ENCODE measurements at places on chromosomes 2 and 18.

DNA sequence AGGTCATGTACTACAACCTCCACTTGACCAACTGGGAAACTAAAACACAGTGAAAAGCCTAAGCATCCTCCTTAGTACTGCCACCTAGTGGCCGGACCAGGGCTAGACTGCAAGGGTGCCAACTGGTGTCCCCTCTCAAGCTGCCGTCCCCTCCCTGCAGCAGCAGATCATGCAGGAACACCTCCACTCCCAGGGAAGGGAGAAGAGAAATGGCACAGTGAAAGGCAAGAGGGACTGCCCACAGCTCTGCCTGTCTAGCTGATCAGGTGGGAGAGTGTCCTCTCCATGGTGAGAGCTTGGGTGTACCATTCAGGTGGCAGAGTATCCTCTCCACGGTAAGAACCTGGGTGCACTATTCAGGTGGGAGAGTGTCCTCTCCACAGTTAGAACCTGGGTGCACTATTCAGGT lies 78.1 kb downstream of the AAK1 start:
- peak; percentile 33 for DNase-seq

DNA sequence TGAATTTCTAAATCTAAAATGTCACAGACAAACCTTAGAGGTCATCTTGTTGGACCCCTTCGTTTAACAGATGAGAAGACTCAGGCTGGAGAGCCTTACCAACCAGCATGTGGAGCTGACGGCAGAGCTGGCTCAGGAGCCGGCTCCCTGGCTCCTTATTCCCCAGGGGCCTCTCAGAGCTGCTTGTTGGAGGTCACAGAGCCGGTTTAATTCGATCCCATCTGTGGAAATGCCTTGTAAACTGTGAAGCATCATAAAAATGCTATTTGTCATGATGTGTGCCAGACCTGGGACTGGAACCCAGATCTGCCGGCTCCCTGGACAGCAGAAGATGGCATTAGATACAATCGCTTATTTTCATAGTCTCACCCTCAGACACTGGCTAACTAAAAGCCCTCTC lies 8.2 kb upstream of the CIB4 start:
- DNase-seq, result no peak

DNA sequence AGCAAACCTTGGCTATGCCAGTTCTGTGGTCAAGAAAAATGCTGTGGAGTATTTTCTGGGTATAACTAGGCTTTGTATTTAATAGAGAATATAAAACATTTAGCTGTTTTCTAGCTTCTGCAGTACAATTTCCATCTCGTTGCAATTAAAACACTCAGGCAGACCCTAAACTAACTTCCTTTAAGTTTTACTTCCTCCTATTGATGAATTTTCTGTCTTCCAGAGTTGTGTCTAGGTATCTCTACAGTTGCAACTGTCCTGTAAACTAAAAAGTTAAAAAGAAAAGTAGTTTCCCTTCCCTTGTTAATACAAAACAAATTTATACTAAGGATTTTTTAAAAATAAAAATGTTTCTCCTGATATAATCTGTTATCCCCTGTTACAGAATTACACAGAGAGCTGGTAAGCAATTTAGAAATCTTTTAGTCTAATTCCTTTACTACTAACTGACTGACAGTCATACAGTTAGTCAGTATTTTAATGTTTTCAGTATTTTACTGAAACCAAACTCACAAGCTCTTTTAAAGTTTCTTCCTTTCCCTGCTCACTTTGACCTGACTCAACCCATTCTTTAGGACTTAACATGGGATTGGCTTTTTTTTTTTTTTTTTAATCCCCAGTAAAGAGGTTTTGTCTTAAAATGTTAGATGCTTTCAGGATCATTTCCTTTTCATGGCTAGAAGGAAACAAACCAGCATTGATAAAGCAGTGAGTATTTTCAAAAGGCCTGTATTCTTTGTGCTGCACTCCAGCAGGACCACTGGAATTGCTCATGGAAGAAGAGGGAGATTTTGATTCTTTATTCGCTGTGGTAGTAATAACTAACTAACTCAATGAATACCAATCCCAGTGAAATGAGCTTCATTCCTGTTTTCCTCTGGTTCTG lies 22.9 kb downstream of the ITGAV start:
- no peak for DNase-seq

DNA sequence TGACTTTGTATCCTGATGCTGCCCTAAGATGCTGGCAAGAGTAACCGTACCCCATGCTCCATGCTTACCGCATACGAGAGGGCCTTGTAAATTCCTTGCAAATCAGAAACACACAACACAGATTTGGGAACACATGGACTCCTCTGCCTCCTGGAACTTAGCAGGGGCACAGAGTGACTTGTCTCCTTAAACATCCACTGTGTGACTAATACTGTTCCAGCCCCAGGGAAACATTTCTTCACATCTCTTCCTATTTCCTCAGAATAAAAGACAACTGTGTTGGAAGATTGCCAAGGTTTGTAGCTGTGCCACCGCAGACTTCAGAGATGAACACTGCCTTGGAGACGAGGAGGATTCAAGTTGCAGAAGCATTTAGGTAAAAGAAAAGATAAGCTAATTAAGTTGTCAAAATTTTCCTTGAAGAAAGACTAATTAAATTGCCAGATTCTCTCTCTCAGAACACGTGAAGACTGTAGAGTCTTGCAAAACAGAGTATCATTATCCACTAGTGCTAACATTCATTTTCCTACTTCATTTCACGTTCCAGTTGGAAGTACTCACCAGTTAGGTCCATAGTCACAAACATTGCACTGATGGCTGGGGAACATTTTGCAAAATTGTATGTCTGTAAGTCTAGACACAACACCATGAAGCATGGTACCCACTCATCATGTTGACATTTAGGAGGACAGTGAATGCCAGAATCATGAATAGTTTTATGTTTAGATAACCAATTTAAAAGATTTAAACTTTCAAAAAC lies 188.8 kb downstream of the TSN start:
- DNase-seq, result no peak
